ENCODE measurements at places on chromosomes 3 and 15.

DNA sequence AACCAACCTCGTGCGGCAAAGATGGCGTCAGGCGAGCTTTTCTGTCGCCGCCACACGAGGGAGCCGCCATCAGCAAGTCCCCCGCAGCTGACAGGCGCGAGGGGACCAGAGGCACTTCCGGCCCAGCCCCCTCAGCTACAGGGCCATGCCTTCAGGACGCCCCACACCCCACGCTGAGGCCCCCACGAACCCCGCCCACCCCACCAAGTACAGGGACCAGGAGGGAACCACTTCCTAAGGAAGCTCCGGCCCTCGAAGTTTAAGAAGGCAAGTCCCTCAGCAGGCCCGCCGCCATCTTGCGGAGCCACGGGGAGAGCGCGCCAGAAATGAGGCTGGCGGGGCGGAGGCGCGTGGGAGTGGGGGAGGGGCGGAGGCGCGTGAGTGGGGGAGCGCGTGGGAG lies 790 bp downstream of the DAZL start:
- DNase-seq = no peak

DNA sequence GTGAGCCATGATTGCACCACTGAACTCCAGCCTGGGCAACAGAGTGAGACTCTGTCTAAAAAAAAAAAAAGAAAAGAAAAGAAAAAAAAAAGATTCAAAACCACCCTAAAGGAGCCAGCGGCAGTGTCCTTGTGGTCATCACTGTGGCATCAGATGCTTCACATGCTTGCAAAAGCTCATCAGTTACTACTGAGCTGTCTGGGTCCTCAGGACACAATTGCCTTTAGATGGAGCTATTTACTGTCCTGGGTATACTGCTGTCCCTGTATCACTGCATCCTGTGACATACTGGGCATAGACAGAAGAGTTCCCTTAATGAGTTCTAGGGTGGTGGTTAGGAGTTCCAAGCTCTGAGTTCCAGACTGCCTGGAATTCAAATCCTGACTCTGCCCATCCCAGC lies 85.8 kb downstream of the LINGO1 start:
- DNase-seq = no peak

DNA sequence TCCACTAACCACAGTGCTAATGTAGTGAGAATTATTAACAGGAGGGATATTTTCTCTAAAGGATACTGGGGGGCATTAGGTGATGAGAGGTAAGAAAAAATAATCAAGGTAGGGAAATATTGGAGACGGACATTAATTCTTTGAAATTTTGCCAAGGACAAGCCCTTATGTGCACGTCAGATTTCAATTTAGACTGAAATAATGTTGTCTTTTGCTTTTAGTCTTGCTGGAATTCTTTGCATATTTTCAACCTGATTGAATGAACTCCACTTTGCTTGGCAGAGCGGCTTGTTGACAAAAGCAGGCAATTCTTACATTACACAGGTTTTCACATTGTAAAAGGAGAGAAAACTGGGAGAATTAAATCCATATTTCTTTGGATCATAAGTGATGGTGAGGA lies 25.0 kb upstream of the C3orf52 start:
- no peak for DNase-seq

DNA sequence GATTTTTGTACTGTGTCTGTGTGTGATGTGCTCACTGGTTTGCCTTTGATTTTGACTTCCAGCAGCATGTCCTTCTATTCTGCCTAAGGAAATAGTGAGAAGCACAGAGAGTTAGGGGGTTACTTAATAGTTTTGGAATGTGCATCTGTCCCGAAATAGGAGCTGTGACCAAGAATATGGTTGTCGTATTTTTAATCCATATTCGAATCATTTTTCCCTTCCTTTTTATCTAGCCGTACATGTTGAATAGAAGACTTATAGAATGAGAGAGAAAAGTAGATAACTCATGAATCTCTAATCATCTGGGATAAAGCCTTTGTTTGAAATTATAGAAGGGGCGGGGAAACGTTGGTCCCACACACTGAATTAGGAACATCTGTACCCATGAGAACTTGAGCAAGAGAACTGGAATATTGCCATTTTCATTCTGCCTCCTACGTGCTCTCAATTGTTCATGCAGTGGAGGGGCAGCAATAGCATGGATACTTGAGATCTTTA lies 23.6 kb downstream of the CRTC3 start:
- no peak for DNase-seq

DNA sequence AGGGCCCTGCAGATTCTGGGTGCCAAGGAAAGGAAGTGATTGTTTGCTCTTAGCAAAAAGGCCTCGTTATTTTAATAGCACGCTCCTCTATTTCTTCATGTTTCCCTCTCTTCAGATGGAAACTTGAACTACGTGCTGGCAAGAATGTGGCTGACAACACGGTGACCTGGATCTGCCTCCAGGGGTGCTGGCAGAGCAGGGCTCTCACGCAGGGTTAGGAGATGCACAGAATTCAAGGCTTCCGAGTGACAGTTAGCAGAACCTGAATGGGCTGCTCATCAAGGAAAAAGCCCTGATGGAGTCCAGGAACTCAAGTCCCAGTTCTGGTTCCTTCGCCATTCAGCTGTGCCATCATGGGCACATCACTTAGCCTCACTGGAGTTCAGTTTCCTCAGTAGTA lies 22.7 kb downstream of the CYP19A1 start:
- DNase-seq = no peak

GRCh38 chr3:107068980-107069379 lies 308.3 kb upstream of the CCDC54 start:
- DNase-seq = no peak

- no peak for DNase-seq
Observed at GRCh38 chr3:53187430-53187829, 26.4 kb downstream of the PRKCD start.

DNA sequence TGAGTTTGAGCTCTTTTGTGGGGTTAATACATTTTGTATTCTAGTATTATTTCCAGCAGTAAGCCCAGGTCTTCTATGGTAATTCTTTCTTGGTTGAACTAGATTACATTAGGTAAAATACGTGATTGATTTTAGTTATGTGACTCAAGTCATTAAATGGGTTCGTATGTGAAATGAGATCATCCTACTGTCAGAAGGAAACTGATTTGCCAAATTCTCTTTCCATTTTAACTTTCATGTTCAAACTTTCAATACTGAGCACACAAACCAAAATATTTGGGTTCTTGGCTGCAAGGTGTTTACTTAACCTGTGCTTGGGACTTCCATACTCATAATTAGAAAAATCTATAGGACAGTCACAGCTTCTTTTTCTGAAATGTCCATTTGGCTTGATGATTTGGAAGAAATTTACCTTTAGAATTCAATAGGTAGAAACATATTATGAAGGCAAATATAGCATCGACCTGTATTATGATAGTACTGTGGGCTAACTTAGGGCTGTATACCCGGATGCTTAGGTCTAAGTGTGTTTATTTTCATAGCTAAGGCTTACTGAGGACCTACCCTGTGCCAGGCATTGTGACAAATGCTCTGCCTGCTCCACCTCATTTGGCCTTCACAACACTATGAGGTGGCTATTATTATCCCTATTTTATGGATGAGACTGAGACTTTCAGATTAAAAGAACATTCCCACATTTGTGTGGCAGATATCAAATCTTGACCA lies 631.8 kb upstream of the GRM7 start:
- DNase-seq = no peak

DNA sequence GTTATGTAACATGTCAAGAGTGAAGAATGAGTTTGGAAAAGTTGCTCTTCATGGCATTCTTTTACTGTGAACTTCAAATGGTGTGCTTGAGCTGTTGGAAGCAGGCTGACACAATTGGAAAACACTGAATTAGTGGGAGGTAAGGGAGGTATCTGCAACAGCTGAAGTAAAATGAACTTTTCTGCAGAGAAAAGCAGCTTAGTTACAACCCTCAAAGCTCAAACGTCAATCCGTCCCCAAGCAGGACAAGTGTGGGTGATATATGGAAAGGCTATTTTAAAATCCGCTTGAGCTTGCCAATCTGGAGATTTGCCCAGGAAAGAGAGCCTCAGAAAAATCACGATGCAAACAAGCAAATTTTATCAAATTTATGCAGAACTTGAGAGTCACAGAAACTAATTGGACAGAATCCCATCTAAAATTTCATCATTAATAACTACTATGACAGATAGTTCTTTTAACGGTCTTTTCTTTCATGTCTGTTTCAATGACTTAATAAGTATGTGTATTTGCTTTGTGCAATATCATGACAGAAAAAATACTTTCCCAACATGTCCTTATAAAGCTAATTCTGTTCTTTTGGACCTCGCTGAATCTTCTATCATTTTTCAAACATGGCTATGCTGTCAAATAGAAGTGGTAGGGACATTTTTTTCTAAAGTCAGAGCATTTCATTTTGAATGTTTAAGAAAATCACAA lies 266.6 kb upstream of the SLITRK3 start:
- no peak for DNase-seq

DNA sequence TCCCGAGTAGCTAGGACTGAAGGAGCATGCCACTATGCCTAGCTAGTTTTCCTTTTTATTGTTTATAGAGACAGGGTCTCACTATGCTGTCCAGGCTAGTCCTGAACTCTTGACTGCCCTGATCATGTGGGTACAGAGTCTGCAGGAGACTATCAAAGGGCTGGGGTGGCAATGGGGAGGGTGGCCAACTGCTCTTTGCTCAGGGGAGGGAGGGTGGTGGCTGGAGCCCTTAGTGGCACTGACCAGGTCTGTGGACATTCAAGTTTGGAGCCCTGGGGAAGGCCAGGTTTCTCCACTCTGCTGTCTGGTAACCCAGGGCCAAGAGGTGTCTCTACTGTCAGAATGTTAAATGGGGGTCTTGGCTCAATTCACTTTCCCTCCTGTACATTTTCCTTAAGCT lies 122.0 kb downstream of the SEC22A start:
- no peak for DNase-seq

Measured in HuH-7 (cell line).